ENCODE measurements at places on chromosomes 1 and 21.

GRCh38 chr21:39153373-39153772, 29.9 kb downstream of the PSMG1 start:
- peak; percentile 24 for DNase-seq

- no peak for DNase-seq
These were observed 26.2 kb upstream of the NGF start for GRCh38 chr1:115364046-115364779.

- no peak for DNase-seq
These were observed 5.1 kb downstream of the OR2T4 start for GRCh38 chr1:248366609-248367008.

DNA sequence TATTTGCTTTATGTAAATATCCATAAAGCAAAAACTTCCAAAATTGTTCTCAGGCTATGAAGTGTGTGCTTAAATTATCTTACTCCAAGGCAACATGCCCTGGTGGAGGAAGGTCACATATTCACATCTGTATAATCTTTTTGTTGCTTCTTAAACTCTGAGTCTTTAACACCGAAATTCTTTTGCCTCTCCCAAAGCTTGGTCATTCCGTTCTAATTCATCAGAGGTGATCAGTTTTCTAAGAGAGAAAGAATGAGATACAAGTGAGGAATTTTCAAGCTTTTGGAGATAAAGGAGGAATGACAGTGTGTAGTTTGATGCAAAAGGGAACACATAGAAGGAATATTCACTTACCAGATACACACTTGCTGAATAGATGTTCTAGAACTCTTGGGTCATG, 561.7 kb downstream of the LTN1 start:
- no peak for DNase-seq

GRCh38 chr1:62370594-62370993, 51.4 kb upstream of the KANK4 start:
- DNase-seq = no peak

- no peak for DNase-seq
These were observed 5.6 kb upstream of the AKR1A1 start for GRCh38 chr1:45545019-45545493.

DNA sequence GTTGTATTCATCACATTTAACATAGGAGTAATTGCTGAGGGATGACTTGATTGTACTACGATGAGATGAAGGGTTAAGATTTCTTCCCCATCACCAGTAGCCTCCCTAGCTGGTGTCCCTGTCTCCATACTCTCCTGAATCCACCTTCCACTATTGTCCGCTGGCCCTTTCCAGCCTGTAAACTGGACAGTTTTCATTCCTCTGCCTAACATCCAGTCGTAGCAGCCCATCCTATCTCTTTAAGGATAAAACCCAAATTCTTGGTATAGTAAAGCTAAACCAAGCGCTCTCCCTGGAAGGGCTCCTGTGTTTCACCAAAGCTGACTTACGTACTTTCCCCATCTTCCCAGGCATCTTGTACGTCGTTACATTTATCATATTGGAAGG, 670 bp downstream of the COX20 start:
- peak; percentile 80 for DNase-seq

- no peak for DNase-seq
These were observed 28.7 kb downstream of the CDK18 start for GRCh38 chr1:205532996-205533735.

DNA sequence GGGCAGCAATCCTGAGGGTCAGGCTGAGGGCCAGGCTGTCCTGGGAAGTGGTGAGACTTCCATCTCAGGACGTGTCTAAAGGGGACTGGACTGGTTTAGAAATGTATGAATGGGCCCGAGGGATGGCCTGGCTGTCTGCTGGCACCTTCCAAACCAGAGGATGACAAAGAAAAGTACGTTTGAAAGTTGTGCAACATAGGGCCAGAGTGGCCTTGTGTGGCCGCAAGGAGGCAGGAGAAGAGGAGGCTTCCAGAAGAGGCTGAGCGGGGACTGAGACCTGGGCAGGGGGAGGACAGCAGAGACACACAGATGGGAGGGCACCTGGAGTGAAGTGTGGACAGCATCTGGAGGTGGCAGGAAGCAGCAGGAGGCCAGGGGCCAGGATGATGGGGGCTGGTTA, 2.6 kb upstream of the SYTL1 start:
- no peak for DNase-seq

- no peak for DNase-seq
These were observed 2.2 kb upstream of the TOR1AIP2 start for GRCh38 chr1:179879797-179880196.

DNA sequence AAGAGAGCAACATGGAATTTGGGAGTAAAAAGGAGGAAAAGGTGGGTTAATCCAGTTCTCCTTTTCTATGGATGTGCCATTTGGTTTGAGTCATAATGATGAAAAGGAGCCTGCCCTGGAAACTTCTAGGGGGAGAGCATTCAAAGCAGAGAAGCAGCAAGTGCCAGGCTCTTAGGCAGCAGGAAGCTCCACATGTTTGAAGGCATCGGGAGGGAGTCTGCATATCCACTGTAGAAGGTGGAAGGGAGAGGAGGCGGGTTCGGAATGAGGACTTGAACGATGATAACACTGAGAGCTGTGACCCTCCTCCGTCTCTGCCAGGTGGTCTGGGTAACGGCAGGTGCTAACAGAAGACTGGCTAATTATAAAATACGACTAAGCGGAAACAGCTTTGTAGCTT, 128.2 kb downstream of the RYR2 start:
- DNase-seq = no peak

DNA sequence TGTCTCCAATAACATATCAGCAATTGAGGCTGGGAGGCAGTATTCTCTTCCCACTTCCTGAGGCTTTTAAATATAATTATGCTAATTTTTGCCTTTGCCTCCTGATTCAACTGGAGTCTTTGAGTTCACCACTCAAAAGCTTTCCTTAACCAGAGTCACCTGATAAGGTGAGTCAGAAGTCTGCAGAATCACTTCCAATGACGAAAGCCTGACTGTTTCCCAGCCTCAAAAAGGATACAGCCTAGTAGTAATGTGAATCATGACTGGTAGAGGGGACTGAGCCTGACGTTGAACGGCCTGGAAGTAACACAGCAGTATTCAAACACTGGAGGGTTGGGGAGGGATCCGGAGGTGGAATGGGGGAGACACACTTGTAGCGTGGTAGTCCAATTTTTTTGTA, 10.4 kb upstream of the MRPL9 start:
- no peak for DNase-seq

- peak; percentile 88 for DNase-seq
These were observed 156.6 kb upstream of the RAB4A start for GRCh38 chr1:229114315-229114714.

GRCh38 chr21:22536509-22536908, 1538.3 kb downstream of the NCAM2 start:
- DNase-seq = peak; percentile 8

- DNase-seq = peak; percentile 43
These were observed 70.2 kb downstream of the EDEM3 start for GRCh38 chr1:184684285-184685074.

DNA sequence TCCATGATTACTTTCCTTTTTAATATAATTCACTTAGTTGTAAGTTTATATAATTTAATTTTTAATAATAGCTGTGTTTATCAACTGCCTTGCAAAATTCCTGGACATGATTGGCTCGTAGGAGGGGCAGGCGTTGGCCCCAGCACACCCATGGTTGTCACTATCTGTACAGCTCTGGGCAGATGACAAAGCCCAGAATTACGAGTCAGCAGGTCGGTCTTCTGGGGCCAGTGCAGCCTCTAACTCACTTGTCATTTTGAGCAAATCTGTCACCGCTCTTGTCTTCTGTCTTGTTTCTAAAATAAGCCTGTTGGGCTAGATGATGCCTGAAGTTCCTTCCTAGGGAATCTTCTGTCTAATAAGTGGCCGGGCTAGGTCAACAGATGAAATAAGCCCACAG, 21.4 kb upstream of the LRRC38 start:
- no peak for DNase-seq

DNA sequence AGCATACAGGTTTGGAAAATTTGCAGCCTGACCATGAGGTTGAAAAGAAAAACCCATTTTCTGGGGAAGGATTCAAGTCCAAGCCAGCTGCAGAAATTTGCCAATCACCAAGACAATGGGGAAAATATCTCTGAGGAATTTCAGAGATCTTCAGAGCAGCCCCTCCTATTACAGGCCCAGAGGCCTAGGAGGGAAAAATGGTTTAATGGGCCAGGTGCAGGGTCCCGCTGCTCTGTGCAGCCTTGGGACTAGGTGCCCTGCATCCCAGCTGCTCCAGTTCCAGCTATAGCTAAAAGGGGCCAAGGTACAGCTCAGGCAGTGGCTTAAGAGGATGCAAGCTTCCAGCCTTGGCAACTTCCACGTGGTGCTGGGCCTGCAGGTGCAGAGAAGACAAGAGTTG, 113.5 kb downstream of the GABPA start:
- DNase-seq = no peak

GRCh38 chr21:44516828-44517174, 23.2 kb downstream of the KRTAP10-1 start:
- no peak for DNase-seq

DNA sequence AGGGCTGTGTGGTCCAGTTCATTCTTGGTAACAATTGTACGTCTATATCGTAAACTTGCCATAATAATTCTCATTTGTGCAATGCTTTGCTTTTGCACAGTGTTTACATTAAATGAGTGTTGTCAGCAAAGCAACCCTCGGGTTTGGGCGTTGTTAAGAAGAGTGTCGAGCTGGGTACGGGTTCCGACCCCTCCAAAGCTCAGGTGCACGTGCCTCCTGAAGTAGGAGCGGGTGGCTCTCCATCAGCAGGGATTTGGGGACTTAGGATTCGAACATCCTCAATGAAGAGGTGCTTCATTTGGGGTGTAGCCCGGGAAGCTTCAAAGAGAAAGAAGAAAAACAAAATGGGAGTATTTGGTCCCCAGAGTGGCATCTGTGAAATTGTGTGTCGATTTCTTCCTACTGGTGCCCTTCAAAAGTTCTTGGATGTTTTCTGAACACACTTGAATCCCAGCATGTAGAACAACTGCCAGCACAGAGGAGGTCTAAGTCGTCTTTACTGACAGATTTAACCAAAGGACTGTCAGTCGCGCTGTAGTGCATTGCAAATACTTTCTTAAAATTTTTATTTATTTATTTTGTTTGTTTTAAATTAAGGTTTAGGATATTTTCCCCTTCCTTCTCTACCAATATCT, 1.1 kb downstream of the TRIM58 start:
- DNase-seq = no peak

DNA sequence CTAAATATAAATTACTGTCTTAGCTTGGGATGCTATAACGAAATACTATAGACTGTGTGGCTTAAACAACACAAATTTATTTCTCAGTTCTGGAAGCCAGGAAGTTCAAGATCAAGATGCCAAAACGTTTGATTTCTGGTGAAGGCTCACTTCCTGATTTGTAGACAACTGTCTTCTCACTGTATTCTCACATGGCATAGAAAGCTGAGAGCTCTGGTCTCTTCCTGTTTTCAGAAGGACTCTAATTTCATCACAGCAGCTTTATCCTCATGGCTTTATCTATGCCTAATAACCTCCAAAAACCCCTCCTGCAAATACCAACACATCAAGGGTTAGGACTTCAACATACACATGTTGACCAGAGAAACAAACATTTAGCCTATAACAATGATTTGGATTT, 1795.5 kb downstream of the MRPL39 start:
- DNase-seq = peak; percentile 13

- peak; percentile 55 for DNase-seq
These were observed 1.4 kb downstream of the EVA1C start for GRCh38 chr21:32413697-32414578.

DNA sequence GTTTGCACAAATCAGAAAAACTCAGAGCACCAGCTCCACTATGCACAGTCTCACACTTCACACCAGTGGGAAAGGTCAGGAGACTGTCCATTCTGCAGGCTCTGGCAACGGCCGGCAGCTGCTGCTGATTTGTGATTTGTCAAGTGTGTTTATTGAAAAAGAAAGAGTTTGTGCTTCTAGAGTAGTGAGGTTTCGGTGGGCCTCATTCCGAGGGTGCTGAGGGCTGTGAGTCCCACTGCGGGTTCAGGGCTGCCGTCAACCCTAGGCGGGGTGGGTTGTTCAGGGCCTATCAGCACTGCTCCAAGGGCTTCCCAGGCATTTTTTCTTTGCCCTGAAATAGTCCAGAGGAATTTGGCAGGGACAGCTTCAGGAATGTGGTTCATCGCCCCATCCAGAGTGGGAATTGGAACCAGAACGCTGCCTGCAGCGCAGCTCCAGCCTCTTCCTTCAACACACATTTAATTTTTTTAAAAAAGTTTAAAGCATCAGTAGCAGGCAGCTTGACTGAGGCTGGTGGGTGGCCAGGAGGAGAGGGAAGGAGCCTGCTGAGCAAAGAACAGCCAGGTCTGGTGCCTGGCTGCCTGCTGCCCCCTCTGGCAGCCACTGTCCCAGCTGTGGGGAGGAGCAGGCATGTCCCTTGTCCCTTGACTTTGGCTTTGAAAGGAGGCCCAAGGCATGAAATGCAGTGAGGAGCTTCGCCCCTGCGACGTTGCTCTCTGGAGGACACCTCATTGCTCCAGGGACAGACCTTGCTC, 19.7 kb downstream of the STUM start:
- peak; percentile 28 for DNase-seq

DNA sequence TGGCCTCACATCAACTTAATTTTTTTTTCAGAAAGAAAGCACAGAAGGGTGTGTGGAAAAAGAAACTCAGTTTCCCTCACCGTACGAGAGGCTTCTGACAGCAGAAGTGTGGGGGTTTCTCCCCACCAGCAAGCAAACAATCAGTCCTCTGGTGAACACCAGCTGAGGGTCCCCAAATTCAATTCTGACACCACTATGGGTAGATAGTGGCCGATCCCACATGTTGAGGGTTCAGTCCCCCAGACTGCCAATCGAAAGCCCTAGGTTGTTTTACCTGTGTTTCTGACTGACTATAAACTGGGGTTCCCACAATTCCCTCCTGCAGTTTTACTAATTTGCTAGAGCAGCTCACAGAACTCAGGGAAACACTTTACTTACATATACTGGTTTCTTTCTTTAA, 2.1 kb downstream of the IFI6 start:
- no peak for DNase-seq

- DNase-seq = peak; percentile 44
These were observed 20.9 kb upstream of the TMEM222 start for GRCh38 chr1:27301052-27301422.

DNA sequence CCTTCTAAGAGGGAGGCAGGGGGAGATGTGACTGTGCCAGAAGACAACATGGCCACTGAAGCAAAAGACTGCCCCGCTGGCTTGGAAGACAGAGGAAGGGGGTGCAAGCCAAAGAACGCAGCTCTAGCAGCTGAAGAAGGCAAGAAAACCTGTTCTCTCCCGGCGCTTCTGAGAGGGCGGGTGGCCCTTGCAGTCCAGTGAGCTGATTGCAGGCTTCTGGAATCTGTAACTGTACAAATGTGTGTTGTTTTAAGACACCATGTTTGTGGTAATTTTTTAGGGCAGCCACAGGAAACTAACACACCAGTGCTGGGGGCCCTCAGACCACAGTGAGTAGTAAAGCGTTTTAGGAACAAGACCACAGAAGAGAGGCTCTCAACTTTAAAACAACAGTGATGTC, 47.0 kb downstream of the CD46 start:
- DNase-seq = no peak

DNA sequence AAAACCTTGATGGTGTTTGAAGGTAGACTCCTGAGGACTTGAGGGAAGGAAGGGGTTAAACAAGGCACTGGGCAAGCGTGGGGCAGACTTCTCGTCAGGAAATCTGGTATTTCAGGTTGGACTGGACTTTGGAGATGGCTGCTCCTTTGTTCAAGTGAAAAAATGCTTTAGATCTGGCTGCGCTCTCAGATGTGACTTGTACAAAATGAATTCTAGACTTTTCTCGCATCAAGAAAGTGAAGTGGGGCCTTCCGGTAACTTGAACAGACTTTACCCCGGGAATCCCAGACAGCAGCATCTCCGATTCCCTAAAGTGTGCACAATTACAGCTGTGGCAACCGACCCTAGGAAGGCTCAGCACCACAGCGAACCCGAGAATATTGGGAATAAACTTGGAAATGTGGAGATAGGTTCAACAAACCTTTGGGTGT, 44.3 kb upstream of the ERRFI1 start:
- no peak for DNase-seq
